ENCODE measurements at places on chromosomes 11 and 22.

DNA sequence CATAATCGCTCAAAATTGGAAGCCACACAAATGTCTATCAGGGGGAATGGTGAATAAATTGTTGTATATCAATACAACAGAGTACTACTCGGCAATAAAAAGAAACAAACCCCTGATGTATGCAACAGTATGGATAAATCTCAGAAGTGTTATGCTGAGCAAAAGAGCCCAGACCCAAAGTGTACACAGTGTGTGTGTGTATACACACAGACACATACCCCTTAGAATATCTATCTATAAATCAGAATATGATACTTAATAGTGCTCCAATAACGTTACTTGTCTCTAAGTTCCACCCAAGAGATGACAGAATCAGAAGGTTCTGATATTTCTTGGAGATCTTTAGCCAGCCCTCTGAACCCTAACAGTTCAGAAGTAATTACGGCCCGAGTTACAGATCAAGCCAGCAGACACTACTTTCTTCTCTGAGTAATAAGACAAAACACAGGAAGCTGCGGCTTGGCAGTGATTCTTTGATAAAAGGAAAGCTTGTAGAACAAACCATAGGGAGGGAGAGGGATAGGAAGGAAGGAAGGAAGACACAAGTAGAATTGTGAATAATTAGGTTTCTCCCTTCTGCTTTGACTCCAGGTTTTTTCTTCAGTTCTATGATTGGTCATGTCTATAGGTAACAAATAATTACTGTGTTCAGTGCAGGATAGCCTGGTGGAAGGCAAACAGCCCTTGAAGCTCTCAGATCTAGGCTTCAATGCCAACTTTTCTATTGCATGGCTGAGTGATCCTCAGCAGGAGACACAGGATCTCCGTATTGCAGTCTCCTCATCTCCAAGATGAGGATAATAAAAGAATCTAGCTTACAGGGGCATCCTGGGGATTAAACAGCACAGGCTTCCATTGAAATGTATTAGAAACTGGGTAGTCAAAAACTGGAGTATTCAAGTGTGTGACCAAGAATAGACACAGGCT, 75.6 kb upstream of the TEAD1 start:
- DNase-seq = no peak

- no peak for DNase-seq
Measured at GRCh38 chr22:40676644-40677043, 2.6 kb upstream of the MCHR1 start.

DNA sequence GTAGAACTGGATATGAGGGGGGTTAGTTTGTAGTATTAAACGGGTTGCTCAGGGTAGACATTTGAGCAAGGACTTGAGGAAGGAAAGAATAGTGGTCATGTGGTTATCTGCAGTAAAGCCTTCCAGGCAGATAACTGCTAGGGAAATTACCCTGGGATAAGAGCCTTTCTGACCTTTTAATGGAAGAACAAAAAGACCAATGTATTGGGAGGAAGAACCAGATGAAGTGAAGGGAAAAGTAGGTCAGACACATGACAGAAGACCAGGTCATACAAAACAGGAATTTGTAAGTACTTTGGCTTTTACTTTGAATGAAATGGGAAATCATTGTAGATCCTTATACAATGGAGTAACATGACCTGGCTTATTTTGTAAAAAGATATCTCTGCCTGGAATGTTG, 241.9 kb upstream of the CTSC start:
- no peak for DNase-seq

- no peak for DNase-seq
Measured at GRCh38 chr11:26021017-26021416, 310.9 kb upstream of the ANO3 start.

DNA sequence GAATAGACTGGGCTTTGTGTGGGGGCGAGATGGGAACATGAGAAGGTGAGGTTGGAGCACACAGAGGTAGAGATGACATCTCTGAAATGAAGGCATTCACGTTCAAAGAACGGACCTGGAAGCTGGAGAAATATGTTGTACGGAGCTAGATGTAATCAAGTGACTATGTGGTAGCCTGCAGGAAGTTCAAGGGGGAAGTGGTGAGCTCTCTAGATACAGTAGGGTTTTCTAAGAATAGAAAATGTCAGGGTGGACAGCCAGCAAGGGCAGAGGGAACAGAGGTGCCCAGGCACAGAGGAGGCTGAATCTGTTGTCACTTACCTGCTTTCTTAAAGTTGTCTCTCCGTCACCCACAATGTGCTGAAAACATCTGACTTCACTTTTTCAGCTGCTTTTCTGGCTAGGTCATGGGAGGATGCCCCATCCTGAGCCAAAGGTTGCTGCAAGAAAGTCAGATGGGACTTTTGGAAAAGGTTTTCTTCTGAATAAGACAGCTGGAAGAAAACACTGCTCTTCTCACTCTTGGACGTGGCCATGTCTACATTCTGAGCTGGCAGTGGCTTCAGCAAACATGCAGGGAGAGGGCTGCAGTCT, 171.5 kb upstream of the B3GAT1 start:
- no peak for DNase-seq

DNA sequence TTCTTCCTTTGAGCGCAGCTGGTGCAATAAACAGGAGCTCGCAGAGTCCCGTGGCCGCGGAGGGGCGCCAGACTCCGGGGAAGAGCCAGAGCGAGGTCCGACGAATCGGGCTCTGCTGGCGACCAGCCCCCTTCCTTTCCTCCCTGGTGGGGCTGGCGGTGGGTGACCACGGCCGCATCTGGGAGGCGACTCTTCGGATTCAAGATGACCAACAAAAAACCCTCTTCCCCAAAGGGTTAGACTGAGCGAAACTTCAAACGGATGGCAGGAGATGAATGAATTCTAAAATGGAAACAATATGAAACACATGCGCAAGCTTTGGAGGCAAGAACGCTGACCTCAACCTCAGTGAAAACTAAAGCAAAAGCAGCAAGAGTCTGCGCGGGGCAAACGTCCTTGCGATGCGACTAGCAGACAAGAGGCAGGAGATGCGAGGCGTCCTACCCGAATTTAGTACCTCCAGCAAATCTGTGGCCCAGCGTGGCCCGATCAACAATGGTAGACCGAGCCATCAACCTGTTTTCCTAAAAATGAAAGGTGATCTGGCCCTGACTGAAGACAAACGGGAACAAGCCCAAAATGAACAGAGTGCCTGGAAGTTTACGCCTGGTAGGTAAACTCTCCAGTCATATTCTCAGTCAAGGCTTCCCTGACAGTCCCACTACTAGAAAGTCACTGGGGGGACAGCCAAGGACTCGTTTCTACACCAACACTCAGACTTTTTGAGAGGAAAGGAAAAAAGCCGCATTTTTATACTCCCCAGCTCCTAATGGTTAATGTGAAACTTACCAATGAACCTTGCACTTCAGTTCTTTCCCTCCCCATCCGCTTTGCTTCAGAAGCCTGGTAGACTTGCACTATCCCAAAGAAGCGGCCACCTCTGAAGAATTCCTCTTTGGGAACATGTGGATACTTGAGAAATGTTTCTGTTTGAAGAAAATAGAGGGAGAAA, 11.6 kb downstream of the MMP3 start:
- DNase-seq = no peak

- no peak for DNase-seq
Measured at GRCh38 chr22:49551446-49551845, 276.2 kb downstream of the BRD1 start.

DNA sequence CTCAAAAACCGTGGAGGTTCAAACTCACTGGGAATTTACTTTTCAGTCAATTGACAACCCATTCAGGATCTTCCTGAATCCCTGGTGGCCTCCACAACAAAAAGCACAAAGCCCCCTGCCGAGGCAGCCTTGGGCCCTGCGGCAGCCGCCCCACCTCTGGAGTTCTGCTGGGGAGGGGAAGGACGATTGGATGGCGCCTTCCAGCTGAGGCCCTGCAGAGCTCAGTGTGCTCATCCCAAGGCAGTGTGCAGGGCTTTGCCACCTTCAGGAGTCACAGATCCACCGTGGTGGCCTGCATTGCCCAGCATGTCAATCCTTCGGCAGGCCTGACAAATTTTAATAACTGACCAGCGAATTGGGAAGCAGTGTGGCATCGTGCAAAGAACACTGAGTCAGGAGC, 7.4 kb downstream of the ZFTA start:
- no peak for DNase-seq

- DNase-seq = no peak
Measured at GRCh38 chr22:25358421-25359170, 139.2 kb downstream of the CRYBB2 start.

DNA sequence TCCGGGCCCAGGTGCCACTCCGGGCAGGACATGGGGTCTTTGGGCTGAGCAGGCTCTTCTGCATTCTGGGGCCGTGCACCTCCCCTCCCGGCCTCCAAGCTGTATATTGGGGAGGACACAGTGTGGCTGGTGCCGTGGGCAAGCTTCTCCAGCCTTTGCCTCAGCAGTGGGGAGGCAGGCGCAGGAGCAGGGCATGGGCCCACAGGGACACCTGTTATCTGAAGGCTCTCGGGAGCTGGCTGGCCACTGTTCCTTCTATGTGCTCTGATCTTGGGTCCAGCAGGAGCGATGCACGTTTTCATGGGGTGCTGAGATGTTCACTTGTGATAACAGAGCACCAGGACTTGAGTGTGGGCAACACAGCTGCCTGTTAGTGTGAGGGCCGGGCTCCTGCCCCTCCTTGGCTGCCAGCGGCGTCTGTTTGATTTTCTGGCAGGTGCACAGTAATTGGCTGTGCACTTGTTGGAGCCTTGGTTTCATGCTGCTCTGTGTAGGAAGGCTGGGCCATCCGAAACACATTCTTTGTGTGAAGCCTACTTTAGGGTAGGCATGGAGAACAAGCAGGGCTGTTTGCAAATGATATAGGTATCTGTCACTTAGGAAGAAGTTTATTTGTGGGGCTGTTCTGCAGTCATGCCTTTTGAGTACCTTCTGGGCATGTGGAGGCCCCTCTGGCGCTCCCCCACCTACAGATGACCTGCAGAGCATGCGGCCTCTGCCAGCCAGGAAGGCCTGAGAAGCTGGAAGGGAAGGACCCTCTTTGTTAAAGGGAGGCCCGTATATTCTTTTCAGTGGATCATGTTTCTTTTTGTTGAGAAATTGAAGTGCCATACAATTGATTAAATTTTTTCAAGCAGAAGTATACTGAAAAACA, 201.5 kb downstream of the TBC1D22A start:
- DNase-seq = no peak

- no peak for DNase-seq
Measured at GRCh38 chr11:64800303-64801157, 2.5 kb downstream of the MAP4K2 start.

DNA sequence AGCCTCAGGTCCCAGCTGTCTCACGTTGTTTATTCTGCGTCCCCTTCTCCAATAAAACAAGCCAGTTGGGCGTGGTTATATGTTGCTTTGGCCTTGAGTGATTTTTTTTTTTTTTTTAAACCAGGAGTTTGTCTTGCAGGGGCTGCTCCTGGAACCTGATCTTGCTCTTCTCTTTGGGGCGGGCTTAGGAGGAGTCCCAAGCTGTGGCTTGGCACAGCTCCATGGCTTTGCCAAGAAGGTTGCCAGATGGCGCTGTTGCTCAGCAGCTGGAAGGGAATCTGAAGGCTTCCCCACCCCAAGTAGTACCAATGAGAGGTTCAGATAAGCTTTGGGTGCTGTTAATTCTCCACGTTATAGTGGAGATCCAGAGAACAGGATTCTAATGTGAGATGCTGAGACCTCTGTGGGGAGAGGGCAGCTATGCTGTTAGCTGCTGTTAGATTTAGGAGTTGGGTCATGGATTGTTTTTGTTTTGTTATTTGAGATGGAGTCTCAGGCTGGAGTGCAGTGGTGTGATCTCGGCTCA, 2.0 kb upstream of the FERMT3 start:
- DNase-seq = peak; percentile 85

DNA sequence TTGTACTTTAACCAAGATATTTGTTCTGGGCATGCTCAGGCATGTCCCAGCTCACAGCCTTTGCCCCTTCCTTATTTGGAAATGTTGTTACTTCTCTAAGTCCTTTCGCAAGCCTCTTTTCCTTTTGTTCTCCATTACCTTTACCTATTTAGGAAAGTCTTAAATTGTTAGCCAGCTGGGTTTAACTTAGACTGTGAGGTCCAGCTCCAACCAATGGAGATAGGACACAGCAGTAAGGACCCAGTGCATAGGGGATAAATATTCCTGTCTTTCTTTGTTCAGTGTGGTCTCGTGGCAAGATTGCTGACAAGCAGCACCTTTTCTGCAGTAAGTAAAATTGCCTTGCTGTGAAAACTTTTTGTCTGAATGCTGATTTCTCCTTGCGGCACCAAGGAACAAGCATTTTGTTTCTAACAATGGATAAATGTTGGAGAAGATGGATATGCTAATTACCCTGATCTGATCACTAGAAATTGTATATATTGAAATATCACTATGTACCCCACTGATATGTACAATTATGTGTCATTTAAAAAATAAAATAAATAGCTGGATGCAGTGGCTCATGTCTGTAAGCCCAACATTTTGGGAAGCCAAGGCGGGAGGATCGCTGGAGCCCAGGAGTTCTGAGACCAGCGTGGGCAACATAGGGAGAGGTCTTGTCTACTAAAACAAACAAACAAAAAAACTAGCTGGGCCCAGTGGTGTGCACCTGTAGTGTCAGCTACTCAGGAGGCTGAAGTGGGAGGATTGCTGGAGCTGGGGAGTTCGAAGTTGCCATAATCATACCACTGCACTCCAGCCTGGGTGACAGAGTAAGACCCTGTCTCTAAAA, 31.9 kb upstream of the FTH1 start:
- no peak for DNase-seq

GRCh38 chr11:68199295-68199987, 13.7 kb downstream of the KMT5B start:
- no peak for DNase-seq

- DNase-seq = no peak
Measured at GRCh38 chr22:35525687-35526332, 14.8 kb upstream of the RASD2 start.

GRCh38 chr11:87428266-87428665, 390.5 kb downstream of the TMEM135 start:
- no peak for DNase-seq

DNA sequence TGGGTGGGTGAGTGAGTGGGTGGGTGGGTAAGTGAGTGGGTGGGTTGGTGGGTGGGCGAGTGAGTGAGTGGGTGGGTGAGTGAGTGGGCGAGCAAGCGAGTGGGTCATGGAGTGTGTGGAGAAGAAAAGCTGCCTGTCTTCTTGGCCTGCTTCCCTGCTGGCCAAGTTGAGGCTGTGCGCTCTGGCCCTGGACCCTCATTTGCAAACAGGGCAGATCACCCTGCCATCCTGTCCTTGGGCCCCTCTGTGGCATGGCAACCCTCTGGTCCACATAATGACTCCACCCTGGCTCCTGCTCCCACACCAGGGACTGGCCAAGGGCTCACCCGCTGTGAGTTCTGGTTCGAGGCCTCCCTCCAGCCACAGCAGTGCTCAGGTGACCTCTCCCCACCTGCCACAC, 35.1 kb downstream of the CAPN1 start:
- no peak for DNase-seq

GRCh38 chr11:68370211-68371111, 58.1 kb downstream of the LRP5 start:
- DNase-seq = no peak
